ENCODE measurements at places on chromosomes 13 and 19.
A peak's percentile ranks its signal among the peaks of the same experiment; 100 is the strongest.

- no peak for DNase-seq
These were observed 73.6 kb upstream of the STK24 start for GRCh38 chr13:98650396-98651107.

DNA sequence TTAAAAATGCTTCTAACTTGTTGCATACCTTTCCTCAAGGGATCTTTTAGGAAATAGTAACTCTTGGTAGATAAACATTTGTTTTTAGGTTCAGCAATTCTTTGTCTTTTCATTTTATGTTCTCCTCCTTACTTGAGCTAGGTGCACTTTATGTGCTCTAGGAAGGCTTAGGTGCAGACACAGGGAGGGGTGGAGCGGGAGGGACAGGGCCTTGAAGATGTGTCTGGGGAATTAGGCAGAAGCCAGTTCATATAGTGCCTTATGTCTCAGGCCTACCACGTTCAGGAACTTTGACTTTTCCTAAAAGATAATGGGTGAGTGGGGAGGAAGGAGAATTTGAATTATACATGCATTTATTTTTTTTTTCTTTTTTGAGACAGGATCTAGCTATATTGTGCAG lies 37.7 kb downstream of the IRS2 start:
- DNase-seq = no peak

DNA sequence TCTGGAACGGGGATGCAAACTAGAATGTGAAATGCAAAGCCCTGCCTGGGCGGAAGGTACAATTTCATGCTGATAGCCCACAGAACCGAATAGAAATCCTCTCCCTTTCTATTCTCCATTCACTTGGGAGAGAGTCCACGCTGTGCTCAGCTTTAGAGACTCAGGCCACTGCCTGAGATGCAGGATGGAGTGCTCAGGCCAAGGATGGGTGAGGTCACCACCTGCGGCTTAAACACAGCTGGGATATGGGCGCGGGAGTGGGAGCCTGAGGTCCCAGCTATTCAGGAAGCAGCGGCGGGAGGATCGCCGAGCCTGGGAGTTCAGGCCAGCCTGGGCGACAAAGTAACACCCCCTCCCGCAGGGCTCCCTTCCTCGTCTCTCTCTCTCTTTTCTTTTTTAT lies 446 bp upstream of the ZNF83 start:
- DNase-seq = peak; percentile 1

- DNase-seq = no peak
These were observed at the start of gene NOTCH3 for GRCh38 chr19:15200553-15201364. NOTCH3 (minus strand) TSS chr19:15200995; CDS start chr19:15200905, 90 bp downstream.

- no peak for DNase-seq
These were observed 274.3 kb downstream of the MZT1 start for GRCh38 chr13:72453161-72453560.

GRCh38 chr19:14560776-14561108 lies 11.1 kb downstream of the NDUFB7 start:
- no peak for DNase-seq

- DNase-seq = no peak
These were observed 430.2 kb downstream of the KCTD12 start for GRCh38 chr13:76455960-76456359.

GRCh38 chr19:51108805-51109146 lies 567 bp upstream of the CTU1 start:
- no peak for DNase-seq

DNA sequence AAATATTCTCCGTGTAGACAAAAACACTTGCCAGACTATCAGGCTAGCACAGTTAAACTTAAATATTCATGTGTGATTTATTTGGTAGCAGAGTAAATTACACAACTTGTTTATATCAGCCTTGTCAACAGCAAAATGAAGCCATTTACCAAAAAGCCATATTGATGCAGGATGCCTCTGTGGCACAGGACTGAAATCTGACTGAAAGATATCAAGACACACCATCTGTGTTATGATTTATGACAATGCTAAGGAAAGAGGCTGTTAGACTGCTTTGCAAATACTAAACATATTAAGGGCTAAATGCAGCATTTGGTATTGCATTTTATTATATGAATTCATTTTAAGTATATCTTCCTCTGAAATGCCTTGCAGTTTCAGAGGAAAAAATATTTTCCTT lies 44.8 kb upstream of the FNDC3A start:
- DNase-seq = no peak

GRCh38 chr13:39397896-39398265 lies 205.1 kb downstream of the LHFPL6 start:
- no peak for DNase-seq

DNA sequence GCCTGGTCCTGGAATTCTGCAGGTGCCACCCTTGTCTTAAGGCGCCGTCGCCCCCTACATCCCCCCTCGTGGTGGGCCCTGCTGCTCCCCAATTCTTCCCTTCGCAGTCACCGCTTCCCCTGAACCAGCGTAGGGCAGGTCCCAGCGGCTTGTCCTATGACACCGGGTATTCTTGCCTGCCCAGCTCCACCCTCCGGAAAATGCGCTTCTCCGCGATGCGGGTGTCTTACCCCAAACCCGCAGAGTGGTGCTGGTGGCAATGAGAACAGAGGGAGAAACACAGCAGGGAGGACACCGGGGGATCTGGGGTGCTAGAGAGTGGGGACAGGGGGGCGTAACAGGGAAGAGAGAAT lies 9.0 kb downstream of the ZNF808 start:
- peak; percentile 50 for DNase-seq

GRCh38 chr13:77113496-77113895 lies 86.5 kb upstream of the FBXL3 start:
- DNase-seq = no peak

DNA sequence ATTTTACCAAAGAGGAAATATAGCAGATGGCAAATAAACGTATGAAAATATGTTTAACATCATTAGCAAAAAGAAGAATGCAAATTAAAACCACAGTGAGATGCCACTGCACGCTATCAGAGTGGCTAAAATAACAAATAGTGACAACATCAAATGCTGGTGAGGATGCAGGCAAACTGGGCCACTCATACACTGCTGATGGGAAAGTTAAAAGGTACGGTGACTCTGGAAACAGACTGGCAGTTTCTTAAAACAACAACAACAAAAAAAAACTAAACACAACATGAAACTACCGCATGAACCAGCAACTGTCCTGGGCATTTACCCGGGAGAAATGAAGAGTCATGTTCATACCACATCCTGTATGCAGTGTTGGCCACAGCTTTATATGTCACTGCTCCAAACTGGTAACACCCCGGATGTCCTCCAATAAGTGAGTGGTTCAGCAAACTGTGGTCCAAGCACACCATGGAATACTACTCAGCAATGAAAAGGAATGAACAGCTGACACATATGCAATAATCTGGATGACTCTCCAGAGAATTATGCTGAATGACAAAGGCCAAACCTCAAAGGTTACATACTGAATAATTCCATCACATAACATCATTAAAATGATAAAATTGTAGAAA lies 22.3 kb downstream of the EPS15L1 start:
- DNase-seq = peak; percentile 39

DNA sequence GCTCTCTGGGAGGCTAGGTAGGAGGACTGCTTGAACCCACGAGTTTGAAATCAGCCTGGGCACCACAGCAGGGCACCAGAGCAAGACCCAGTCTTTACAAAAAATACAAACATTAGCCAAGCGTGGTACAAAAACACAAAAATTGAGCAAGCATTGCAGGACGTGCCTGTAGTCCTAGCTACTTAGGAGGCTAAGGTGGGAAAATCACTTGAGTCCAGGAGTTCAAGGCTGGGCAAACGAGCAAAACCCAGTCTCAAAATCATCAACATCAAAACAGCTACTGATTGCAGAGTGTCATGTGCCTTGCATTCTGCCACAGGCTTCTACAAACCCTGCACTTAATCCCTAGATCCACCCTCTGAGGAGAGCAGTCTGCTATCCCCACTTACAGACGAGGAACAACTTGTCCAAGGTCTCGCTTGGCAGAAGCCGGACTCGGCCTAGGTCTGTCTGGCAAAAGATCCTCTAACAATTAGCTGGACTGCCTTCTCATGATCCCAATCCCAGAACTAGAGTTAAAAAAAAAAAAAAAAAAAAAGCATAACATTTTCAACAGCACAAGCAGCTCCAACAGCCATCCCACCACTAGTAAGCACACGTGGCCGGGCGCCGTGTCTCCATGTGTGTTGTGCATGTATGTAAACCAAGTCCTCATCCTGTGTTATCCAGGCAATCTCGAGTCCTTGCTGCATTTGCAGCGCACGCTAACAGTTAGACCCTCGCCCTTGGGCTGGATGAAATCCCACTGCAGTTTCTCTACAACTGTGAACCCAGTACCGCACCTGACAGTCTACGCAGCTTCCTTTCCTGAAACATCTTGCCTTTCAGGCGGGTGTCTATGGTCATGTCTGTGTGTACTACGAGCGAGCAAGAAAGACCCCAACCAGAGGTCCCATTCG lies 2.0 kb downstream of the PPP6R1 start:
- peak; percentile 4 for DNase-seq

- DNase-seq = no peak
These were observed 915.3 kb downstream of the UQCRFS1 start for GRCh38 chr19:28297586-28298157.
